ENCODE measurements at places on chromosomes 4 and X. TPM values are rescaled to one million over a fixed set of nuclear protein-coding genes. Genes with fewer than 3 reads are reported as not detected.

GRCh38 chrX:149472625-149473024 is 32.5 kb downstream of the IDS start:
- no peak for DNase-seq

GRCh38 chrX:108306086-108306485 is 132.1 kb downstream of the COL4A6 start:
- no peak for DNase-seq

DNA sequence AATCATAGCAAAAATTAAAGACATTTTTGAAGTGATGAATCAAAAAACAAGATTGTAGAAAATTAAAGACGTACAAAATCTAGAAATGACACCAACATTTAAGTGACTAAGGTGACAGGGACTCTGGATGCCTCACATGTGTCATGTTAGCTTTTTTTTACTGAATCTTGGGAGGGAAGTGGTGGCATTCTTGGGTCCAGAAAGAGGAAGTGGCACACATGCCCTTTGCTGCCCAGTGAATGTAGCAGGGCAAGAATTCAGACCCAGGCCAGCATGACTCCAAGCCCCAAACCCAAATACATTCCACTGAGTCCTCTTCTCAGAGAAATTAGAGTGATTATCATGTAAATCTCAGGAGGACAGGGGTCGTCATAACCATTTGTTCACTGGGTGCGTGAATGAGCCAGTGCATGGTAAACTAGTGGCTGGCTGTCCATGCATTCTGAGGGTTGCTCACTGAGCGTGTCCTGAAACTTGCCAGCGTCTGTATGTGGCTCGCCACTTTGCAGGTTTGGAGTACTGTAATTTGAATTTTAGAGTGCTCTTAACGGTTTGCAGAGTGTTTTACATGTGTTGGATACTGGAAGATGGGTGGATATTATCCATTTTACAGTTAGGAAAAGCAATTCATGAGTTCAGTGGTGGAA is 55.4 kb upstream of the TBC1D14 start:
- no peak for DNase-seq

- DNase-seq: no peak
Observed at GRCh38 chr4:166822386-166822785, 411.9 kb downstream of the SPOCK3 start.

Gene KLHL5
- total RNA-seq: 40.0 TPM
